ENCODE measurements at places on chromosomes 11 and 22.

- no peak for DNase-seq
Measured at GRCh38 chr22:50683994-50684371, 11.4 kb downstream of the SHANK3 start.

- DNase-seq = no peak
Measured at GRCh38 chr11:110827276-110827675, 115.0 kb upstream of the ARHGAP20 start.

DNA sequence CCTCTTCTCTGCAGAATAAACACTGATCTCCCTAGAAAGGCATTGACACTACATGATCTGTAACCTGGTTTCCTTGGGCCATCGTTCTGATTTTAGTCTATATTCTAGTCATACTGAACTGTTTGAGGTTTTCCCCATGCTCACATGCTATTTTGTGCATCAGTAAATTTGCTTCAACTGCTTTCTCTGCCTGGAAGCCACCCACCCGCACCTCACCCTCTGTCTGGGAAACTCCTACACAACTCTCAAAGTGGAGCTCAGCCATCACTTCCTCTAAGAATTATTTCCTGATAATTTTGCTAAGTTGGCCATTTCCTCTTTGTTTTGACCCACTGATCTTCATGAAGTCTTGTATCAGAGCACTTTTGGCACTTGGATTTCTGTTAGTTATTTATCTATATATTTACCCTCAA lies 36.1 kb downstream of the MMP20 start:
- no peak for DNase-seq

- no peak for DNase-seq
Measured at GRCh38 chr11:57359896-57360690, 20.9 kb downstream of the PRG3 start.

Measured in AG08395 (cell line).